ENCODE measurements at places on chromosomes 2 and 18.
A peak's percentile ranks its signal among the peaks of the same experiment; 100 is the strongest.

- no peak for DNase-seq
Observed at GRCh38 chr18:49018554-49019445, 68.0 kb upstream of the SMAD7 start.

GRCh38 chr2:113966171-113966570 is 76.3 kb downstream of the ACTR3 start:
- no peak for DNase-seq

- DNase-seq, result no peak
Observed at GRCh38 chr2:211957799-211958198, 580.8 kb downstream of the ERBB4 start.

GRCh38 chr2:23903034-23903433 is 23.9 kb downstream of the ATAD2B start:
- DNase-seq, result no peak

DNA sequence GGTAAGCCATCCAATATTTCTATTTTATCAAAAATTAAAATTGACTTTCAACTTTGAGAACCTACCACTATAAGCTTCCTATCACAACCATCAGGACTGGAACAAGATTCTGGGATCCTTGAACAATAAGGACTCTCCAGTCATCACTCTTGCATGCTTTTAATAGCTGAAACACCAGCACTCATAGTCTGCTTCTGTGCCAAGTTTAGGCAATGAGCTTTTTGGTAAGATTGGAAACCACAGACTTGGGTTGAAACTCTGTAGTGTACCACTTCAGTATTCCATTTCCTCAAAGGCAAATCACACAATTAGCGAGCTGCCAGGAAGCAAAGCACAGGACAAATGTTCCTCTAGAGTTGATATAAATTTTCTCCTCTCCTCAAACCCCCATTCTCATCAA is 1065.8 kb upstream of the SLC39A10 start:
- DNase-seq, result no peak

- no peak for DNase-seq
Observed at GRCh38 chr18:35426786-35427185, 49.6 kb upstream of the ZNF396 start.

GRCh38 chr2:171389325-171389724 is 44.5 kb downstream of the METTL8 start:
- no peak for DNase-seq

DNA sequence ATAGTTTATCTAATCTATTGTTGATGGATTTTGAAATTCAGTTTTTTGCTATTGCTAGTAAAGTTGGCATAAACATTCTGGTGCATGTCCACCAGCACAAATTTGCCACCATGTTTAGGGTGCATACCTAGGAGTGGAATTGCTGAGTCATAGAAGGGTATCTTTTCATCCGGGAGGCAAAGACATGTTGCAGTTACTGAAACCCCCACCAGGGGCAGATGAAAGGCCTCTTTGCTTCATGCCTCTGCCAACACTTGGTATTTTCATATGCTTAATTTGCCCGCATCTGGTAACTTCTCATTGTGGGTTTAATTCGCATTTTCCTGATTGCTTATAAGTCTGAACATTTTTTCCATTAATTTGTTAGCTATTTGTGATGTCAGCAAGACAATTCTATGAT is 8.2 kb downstream of the DCC start:
- peak; percentile 11 for DNase-seq

DNA sequence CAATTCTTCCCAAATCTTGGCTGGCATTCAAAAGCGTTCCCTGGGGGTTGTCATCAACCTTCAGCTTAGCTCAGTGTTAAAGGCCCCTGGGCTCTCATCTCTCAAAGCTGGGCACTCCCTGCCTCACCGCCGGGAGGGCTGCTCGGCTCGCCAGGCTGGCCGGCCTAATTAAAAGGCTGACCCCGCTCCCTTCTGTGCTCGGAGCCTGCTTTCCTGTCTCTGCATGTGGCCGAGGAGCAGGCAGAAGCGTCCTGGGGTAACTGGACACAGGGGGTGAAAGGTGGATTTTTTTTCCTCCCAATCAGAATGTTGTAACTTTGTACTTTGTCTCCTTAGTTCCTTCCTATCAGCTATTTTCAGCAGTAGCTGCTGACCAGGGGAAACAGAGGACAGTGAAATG is 231.1 kb downstream of the GBX2 start:
- DNase-seq, result no peak

DNA sequence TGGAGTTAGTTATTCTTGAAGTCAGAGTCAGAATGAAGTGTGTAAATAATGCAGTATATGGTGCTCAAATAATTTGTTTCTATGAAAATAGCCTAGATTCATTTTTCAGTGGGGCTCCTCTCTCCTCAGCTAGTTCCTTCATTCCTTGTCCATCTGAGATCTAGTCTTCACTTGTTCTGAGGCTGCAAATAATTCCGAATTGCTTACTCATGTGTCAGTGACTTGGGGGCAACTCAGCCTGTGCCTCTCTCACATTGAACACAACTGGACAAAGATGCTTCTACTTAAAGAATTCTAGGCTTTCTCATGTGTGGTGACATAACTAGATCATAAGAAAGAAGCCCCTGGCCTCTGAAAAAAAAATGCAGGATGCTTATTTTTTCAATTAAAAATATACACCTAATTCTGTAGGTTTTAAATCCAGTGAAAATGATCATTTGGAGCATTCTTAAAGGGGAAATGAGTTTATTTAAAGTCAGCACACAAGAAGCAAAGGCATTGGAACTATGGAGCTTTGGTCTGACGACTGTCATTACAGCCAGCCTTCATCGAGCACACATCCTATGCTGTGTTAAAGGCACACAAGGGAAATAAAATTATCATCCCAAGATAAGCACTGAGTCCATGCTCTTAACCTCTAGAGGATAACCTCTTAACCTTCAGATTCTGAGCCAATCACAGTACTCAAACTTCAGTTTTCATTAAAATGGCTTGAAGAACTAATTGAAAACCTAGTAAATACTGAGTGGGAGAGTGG is 24.8 kb upstream of the SCN7A start:
- no peak for DNase-seq

DNA sequence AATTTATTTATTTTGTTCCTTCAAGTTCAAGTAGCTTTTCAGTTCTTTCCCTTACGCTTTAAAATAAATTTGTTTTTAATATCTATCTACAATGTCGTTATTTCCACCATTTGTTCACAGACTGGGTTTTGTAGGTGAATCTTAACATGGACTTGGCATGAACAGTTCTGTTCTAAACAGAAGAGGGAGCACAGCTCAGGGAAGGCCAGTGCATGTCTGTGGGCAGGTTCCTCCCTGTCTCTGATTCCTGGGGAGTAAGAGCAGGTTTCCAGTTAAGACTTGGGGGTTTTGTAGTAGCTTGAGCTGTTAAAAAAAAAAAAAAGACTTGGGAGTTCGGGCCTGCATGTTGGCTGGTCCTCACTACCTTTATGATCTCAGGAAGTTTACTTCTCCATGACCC is 11.1 kb downstream of the TTL start:
- DNase-seq, result no peak

All from KBM-7 (cell line).